ENCODE measurements at places on chromosomes 5 and 9. TPM values are rescaled to one million over a fixed set of nuclear protein-coding genes. Genes with fewer than 3 reads are reported as not detected.

DNA sequence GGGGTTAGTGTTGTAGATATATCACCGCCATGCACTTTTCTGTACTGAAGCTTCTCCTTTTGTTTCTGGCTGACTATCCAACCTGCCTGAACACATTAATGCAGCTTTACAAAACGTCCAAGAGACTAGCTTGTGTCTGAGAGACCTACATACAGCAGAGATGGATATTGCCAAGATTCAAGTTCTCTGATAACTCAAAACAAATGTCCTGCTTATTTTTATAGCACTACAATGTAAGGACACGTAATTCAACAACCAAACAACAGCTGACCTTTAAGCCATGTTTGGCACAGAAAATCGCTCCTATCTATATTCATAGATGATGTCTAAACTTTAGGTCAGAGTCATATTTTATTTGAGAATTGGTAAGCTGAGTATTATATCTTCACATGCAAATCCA lies 76.2 kb upstream of the NTRK2 start:
- no peak overlapping the region for H3K27ac ChIP-seq
- H3K4me1 ChIP-seq, result no peaks in the 10 kb centered on the region
- no peaks in the 10 kb centered on the region for H3K27me3 ChIP-seq
- DNase-seq, result no peak
- no peaks in the 10 kb centered on the region for H3K36me3 ChIP-seq
- no peak overlapping the region for H3K4me3 ChIP-seq

- no peak overlapping the region for H3K4me3 ChIP-seq
- peaks cover 17% of the 10 kb centered on the region for H3K4me1 ChIP-seq
- no peak for DNase-seq
- no peaks in the 10 kb centered on the region for H3K36me3 ChIP-seq
- no peak overlapping the region for H3K27ac ChIP-seq
These were observed 310.8 kb downstream of the PDE4D start for GRCh38 chr5:59582746-59583145.

Gene SPAG8
- total RNA-seq, result 0.37 TPM

Gene LCN9
- total RNA-seq, result 3.7 TPM

Gene PLAC8L1
- 0.92 TPM for total RNA-seq

Gene ACOT12
- total RNA-seq, result 0.33 TPM

Gene FOXD4L4
- not detected for total RNA-seq
